Left colon (tissue), 2 donors: ENCODE measurements at places on chromosomes 12 and 14. TPM values are rescaled to one million over a fixed set of nuclear protein-coding genes. Genes with fewer than 3 reads are reported as not detected.

The SERPINA6 gene
- 1.7 TPM for total RNA-seq

The STAC3 gene
- total RNA-seq = 4.2 TPM

The KCNC2 gene
- not detected for total RNA-seq

The TMEM132D gene
- total RNA-seq = 0.15 TPM

The NRL gene
- total RNA-seq = 1.5 TPM

The OASL gene
- 16.6 TPM for total RNA-seq

The SLCO1B1 gene
- total RNA-seq = not detected

The CPNE6 gene
- total RNA-seq = 0.31 TPM

The ADAM20 gene
- 0.31 TPM for total RNA-seq
